Activated CD4-positive, alpha-beta T cell treated with anti-CD3 and anti-CD28 coated beads, Interleukin-10, Interleukin-2, amounts not matched to agents 100 ng/mL and 50 ng/mL, durations not matched to agents 16 hours and 8 hours (primary cell): ENCODE measurements at places on chromosomes 13 and 19.

- DNase-seq = no peak
These were observed 121.5 kb upstream of the RNF113B start for GRCh38 chr13:98298599-98298998.

GRCh38 chr13:26943748-26944147, 183.2 kb upstream of the GPR12 start:
- DNase-seq = no peak

- peak; percentile 4 for DNase-seq
These were observed 101.5 kb downstream of the CCNA1 start for GRCh38 chr13:36533806-36534205.

GRCh38 chr13:44884076-44884729, 105.1 kb downstream of the NUFIP1 start:
- no peak for DNase-seq

- no peak for DNase-seq
These were observed at the start of gene TMEM91 for GRCh38 chr19:41376241-41376997. TSS of gene TMEM91 (plus strand) at chr19:41376533. CDS start at chr19:41378310, 1,777 bp downstream.

- DNase-seq = no peak
These were observed at the start of gene HDGFL2 for GRCh38 chr19:4472174-4472974. TSS of gene HDGFL2 (plus strand) at chr19:4472297. CDS start at chr19:4472351, 54 bp downstream.

DNA sequence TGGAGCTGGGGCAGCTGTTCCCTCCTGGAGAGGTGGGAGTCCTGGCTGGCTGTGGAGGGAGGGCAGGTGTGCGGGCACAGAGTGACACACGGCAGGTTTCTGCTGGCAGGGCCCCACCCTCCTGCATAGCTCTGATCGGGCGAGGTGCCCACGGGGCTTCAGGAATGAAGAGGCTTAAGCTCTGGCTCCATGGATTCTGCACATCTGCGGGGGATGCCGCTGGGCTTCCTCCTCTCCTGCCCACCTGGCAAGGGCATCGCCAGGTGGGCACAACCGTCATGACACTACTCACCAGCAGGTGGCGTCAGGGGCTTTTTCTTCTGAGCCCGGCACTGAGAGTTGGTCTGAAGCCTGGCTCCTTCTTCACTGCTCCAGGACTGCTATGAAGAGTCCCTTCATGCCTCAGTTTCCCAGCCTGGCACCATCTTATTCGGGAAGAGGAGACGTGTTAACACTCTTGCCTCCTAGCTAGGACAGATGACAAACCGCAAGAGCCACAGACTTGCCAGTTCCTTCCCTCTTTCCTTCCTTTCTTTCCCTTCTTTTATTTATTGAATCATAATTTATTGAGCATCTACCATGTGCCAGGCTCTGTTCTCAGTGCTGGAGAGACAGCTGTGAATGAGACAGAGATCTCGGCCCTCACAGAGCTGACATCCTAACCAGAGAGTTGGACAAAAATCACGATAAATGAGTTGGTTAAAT, 15.2 kb upstream of the PAK4 start:
- DNase-seq = peak; percentile 62

DNA sequence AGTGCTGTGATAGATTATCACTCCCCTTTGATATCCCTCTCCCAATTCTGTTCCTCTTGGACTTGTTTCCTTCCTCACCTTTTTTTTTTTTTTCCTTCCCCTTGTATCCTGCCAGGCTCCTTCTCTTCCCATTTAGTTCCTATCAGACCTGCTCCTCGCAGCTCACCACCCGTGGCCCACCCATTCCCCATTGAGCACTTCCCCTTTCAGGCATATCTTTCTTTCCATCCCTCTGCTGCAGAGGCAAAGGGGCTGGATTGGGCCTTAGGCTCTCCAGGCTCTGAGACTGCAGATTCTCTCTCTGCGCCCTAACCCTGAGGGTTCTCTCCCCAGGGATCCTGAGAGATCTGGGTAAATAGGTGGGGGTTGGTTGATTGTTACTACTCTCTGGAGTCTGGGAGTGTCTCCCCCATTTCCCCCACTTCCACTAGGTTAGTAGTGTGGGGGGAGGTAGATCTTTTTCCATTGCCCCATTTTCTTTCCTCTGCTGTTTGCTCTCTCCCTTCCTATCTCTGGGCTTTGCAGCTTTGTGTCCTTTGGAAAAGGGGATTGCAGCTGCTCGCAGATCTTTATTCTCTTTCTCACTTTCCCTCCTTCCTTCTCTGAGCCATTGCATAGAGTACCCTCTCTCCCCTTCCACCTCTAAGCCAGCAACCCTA, 2.3 kb downstream of the ARHGAP35 start:
- no peak for DNase-seq

DNA sequence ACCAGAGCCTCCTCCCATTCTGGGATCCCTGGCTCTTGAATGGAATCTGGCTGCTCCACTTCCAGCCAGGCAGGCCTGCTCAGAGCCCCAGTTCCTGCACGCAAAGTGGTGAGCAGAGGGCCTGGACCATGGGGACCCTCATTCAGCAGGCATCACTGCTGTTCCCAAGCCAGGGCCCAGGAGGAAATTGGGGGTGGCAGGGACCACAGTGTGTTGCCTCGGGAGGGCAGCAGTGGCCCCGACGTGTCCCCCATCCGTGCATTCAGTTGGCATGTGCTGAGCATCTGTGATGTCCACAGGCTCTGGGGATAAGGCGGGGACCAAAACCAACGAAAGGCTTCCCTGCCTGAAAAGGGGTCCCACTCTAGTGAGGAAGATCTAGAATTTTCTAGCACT, 11.2 kb downstream of the CCDC97 start:
- no peak for DNase-seq

- DNase-seq = no peak
These were observed 1307.9 kb downstream of the UQCRFS1 start for GRCh38 chr19:27905074-27905473.

GRCh38 chr19:38690832-38691231, 43.4 kb downstream of the ACTN4 start:
- no peak for DNase-seq

GRCh38 chr13:110638814-110639806, 23.8 kb downstream of the NAXD start:
- no peak for DNase-seq

- peak; percentile 74 for DNase-seq
These were observed 933 bp downstream of the TFPT start for GRCh38 chr19:54114340-54115108.

DNA sequence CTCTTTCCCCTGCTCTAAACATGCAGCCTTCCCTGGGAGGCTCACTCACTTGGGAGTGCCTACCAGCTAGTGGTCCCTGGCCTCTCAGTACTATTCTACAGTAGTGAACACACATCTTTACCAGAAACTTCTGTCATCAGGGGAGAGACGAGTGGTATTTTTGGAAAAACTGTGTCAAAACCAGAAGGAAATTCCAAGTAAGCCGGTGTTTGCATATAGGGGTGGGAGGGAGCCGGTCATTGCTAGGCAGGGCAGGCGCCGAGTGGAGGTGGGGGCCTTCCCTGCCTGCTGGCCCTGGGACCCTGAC, 7.0 kb downstream of the RPS9 start:
- no peak for DNase-seq

DNA sequence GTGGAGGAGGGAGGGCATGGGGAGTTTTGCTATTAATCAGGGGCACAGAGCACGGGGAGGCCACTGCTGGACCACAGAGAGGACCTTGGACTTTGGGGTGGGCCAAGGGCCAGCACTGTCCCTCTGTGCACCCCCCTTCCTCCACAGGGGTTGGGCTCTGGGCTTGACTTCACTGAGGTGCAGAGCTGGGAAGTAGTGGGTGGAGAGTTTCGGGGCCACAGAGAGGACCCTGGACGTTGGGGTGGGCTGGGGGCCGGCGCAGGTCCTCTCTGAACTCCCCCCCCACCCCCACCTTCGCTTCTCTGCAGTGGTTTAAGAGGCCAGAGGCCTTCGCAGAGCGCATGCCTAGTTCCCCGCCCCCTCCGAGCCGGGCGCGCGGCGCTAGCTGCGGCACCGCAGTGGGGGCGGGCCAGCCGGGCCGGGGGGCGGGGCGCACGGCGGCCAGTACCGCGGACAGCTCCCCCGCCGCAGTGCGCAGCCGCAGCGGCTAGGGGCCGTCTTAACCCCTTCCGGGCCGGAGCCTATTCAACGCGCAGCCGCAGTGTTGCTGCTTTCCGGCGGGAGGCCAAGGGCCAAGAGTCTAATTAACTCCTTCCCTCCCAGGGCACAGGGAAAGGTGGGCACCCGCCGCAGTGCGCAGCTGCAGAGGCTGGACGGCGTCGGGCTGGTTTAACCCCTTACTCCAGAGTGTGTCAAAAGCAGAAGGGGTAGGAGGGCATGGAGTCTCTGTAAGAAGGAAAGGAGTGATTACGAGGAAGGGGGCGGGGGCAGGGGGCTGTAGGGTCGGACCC, 3.7 kb downstream of the KCNC3 start:
- DNase-seq = peak; percentile 91

DNA sequence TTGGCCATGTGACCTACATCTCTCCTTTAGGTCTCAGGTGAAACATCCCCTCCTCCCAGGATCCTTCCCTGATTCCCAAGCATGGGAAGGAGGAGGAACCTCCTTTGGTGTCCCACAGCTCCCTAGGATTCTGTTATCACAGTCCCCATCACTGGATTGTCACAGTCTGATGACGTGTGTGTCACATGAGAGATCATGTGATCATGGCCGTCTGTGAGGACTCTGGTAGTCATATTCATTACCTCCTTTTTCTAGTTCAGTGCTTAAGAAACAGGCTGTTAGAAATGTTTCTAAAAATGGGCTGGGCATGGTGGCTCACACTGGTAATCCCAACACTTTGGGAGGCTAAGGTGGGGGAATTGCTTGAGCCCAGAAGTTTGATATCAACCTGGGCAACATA, 3.0 kb downstream of the DHX34 start:
- no peak for DNase-seq

- DNase-seq = no peak
These were observed 67.4 kb upstream of the UBAC2 start for GRCh38 chr13:99133230-99133629.

DNA sequence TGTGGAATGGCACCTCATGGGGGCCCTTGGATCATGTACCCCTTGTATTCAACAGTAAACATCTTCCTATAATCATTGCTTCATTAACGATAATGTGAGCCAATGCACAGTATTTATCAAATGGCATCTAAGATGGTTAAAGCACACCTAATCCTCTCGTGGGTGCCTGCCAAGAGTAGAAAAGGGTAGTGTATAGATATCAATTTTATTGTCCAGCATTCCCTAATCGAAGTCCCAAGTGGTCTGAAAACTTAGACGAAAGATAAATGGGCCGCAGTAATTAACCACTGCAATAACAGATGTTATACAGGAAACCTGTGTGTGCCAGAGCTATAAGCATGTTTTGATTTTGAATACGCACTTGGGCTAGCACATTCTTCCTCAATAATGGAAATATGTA, 667 bp upstream of the MBNL2 start:
- no peak for DNase-seq

GRCh38 chr13:110423689-110424302, 116.7 kb downstream of the COL4A2 start:
- DNase-seq = no peak

DNA sequence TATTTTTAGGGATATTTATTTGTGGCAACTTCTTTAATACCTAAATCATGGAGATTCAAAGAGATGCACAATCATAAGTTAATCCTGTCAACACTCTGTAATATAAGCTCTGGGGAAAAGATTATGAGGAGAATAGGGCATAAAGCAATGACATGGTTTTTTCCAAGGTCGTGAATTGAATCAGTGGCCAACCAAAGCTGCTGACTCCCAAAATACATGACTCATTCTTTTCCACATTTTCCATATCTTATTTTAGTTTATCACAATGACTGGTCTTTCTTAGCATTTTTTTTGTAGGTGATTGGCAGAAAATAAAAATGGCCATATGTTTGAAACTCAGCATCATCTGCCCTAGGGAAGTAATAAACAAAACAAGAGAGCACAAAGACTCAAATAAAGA, 28.5 kb upstream of the RBM26 start:
- no peak for DNase-seq

DNA sequence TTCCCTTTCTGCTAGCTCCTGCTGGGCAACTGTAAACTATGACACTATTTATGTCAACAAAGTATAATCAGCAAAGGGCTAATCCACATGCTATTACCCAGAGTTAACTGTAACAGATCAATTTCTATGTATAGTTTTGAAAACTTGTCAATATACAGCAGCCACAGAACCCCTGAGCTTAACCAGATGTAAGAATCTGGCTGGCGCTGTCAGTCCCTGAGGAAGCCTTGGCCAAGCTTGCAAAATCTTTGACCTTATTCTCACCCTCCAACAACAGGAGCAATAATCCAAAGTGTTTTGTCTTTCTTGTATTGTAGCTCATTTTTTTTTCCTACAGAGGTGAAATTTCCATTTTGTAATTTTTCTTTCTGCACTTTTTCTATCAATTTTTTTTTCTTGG, 1230.1 kb upstream of the SLC10A2 start:
- DNase-seq = no peak
